ENCODE measurements at places on chromosomes 1 and 21. TPM values are rescaled to one million over a fixed set of nuclear protein-coding genes. Genes with fewer than 3 reads are reported as not detected.

Gene OR2G6
- not detected for total RNA-seq

Gene STRIP1
- 26.5 TPM for total RNA-seq

Gene LCE1E
- total RNA-seq, result not detected

Gene PCBP3
- total RNA-seq, result 19.7 TPM

Data from activated naive CD4-positive, alpha-beta T cell treated with anti-CD3 and anti-CD28 coated beads, Interleukin-2, amount 50 U/mL, for 72 hours (primary cell).